Ovary (tissue), 10 donors: ENCODE measurements at places on chromosomes 3 and 15. TPM values are rescaled to one million over a fixed set of nuclear protein-coding genes. Genes with fewer than 3 reads are reported as not detected.

SCAMP5 gene
- total RNA-seq = 8.4 TPM

FBXO40 gene
- 0.08 TPM for total RNA-seq

CSTA gene
- total RNA-seq = 43.9 TPM

CLRN1 gene
- not detected for total RNA-seq

MAP3K13 gene
- 20.8 TPM for total RNA-seq
